ENCODE measurements at places on chromosomes 12 and 14.

- no peak for DNase-seq
Observed at GRCh38 chr12:92926549-92926948, 2.5 kb downstream of the EEA1 start.

GRCh38 chr12:100234166-100234565, 32.7 kb downstream of the DEPDC4 start:
- DNase-seq = no peak

GRCh38 chr14:101063121-101063520, 159.6 kb upstream of the RTL1 start:
- peak; percentile 36 for DNase-seq

- DNase-seq = no peak
Observed at GRCh38 chr14:66610154-66610563, 102.2 kb downstream of the GPHN start.

- no peak for DNase-seq
Observed at GRCh38 chr14:94448071-94448808, 4.4 kb downstream of the SERPINA11 start.

DNA sequence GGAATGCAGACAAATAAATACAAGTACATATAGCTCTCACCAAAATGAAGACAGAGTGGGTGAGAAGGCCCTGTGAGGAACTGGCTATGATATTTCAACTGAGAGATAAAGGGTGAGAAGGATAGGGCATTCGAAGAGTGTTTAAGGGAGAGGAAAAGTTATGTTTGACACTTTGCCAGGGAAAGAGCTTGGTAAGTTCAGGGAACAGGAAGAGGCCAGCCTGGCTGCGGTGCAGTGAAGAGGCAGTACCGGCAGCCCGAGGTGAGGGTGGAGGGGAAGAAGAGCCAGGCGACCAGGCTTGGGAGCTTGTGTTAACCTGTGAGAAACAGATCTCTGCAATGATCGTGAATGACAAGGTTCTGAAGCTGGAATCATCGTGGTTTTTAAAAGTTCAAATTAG, 84.7 kb upstream of the RFX4 start:
- DNase-seq = no peak

GRCh38 chr12:25256005-25256404, 5.3 kb upstream of the KRAS start:
- DNase-seq = no peak

GRCh38 chr12:68259318-68259940, 6.0 kb upstream of the IL22 start:
- no peak for DNase-seq

DNA sequence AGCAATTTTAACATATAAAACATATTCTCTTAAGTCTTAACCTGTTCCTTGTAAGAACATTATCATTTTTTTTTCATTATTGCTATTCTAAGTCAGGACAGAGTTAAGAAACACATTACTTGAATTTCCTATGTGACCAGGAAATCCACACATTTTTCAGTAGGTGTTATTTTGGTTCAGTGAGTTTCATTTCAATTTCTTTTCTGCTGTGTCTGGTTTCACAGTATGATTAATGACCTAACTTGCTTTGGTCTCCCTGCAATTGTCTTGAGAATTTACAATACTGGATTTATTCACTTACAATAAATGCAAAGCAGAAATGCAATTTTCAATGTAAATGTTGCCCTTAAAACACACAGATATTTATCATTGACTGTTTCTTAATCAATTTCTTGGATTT, 396.9 kb upstream of the TMTC1 start:
- DNase-seq = no peak

- no peak for DNase-seq
Observed at GRCh38 chr12:1642513-1642912, 13.5 kb downstream of the WNT5B start.

GRCh38 chr14:45649051-45649450, 396.0 kb upstream of the MIS18BP1 start:
- DNase-seq = no peak

- DNase-seq = no peak
Observed at GRCh38 chr14:65462411-65462810, 49.9 kb downstream of the FUT8 start.

DNA sequence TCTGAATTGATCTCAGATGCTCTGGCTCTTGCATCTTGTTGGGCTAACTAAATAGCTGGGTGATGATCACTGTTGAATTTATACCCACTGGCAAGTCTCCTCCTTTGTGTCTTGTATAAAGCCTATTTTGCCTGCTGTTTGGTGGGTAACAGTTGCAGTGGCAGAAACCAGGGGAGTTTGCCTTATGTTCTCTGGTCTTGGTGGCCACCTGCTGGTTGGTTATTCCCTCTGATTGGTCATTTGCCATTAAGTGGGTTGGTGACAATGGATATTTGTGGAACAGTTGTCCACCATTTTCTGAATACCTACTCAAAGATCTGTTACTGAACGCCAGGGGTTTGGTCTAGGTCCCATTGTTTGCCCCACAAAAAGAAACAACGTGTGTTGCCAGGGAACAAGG, 52.1 kb downstream of the AVPR1A start:
- no peak for DNase-seq

- DNase-seq = no peak
Observed at GRCh38 chr12:87363497-87364084, 665.6 kb downstream of the C12orf50 start.

DNA sequence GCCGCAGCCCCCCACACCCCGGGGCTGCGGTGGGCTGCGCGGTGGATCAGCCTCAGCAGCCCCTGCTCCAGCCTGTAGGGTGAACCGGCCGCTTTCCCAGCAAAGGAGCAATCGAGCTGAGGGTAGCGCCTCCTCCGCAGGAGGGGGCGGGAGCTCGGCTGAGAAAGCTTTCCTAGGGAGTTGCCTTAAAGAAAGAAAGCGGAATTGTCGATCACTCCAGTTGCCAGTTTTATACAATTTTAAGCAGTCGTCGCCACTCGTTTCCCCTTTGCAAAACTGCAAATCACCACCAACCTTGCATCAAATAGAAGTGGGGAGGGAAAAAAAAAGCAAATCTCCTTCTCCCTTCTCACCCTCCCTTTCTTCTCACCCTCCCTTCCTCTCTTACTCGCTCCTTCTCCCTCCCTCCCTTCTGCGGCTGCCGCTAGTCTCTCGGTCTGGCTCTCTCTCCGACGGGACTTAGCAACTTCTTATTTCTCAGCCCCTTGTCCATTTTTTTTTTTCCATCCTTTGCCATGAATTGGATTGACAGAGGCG, at the start of gene PDE3A:
Gene PDE3A (plus strand): TSS at position 424 of the 537 bp plus-strand sequence. CDS start 748 bp downstream, outside the sequence.
- no peak for DNase-seq

DNA sequence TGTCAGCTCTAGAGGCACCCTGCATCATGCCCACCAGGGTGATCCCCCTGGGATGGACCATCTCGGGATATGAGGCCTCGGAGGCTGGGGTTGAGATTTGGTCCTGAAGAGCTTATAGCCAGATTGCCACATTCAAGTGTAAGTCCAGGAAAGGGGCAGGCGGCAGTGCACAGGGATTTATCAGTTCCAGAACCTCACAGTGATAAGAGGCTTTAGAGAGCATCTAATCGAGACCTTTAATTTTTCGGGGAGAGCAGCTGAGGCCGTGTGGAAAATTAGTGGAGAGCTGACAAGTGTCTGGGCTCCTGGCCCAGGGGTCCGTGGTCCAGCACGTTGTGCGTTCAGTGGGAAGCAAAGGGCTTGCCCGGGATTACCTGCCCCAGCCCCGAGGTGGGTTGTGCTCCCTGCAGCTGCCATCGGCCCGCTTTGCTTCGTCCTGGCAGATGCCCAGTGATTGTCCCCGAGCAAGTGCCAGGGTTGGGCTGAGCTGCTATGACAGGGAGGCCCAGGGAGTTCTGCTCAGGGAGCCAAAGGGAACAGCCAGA, 52.1 kb downstream of the C14orf132 start:
- DNase-seq = peak; percentile 58

DNA sequence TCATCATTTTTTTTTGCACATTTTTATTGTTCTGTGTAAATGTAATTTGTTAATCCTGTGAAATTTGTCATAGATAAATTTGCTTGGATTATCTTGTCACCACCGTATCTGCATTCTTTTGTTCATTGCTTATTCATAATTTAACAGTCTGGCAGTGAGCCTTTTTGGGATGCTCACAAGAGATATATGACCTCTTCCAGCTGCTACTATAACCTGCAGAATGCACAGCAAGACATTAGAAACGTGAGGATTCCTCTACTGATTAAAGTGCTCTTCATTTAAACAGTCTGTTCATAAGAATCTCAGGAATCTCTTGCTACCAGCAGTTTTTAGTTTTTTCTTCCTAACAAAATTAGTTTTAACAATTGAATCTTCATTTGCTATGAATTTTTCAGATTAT, 9.1 kb downstream of the NPAS3 start:
- DNase-seq = no peak

- no peak for DNase-seq
Observed at GRCh38 chr12:46439793-46440511, 67.4 kb upstream of the SLC38A2 start.

DNA sequence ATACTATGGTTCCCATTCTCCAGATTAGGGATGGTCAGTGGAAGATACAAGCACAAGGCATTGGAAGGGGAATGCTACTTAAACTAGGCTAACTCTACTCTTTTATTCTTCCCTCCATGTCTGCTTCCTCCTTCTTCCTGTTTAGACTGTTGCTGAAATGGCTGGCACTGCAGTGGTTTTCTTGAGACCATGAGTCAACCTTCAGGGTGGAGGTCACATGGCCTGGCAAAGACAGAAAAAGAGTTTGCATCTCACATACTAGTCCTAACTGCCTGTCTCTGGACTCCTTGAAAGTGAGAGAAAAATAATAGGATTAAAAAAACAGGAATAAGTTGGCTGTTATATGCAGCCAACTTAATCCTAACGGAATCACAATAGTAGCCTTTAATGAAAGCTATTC, 37.0 kb downstream of the ALDH1L2 start:
- no peak for DNase-seq

- DNase-seq = no peak
Observed at GRCh38 chr12:95976416-95976832, 19.7 kb downstream of the HAL start.

DNA sequence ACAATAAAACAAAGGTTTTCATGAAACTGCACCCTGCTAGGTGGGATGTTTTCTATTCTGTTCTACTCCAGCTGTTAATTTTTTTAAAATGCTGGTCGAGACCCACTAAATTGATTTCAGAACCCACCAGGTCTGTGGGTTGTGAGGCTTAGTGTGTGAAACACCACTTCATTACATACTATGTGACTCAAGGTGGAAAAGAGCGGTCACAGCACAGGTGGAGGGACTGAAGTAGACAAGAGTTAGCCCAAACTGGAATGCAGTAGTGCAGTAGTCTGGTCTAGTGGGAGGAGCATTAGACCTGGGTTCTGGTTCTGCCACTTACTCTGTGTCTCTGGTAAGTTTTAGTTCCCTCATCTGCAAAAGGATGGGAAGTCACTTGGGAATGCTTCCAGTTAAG, 12.2 kb downstream of the DDX55 start:
- DNase-seq = no peak

DNA sequence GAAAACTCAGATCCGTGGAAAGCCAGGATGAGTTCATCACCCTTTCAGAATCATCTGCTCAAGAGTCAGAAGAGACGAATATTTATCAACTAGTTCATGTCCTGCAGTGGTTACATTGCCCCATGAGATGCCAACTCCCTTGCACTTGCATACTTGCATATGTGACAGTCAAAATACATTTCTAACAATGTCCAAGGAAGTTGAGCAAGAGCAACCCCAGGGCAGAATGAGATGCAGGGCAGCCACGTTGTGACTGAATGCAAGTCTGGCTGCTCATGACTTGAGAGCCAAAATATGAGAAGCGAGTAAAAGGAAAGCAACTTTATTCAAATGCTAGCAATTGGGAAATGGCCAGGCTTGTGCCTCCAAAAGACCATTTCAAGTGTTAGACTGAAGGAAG, 23.6 kb upstream of the UTP20 start:
- no peak for DNase-seq

GRCh38 chr14:53609009-53609408, 347.6 kb downstream of the BMP4 start:
- DNase-seq = no peak

DNA sequence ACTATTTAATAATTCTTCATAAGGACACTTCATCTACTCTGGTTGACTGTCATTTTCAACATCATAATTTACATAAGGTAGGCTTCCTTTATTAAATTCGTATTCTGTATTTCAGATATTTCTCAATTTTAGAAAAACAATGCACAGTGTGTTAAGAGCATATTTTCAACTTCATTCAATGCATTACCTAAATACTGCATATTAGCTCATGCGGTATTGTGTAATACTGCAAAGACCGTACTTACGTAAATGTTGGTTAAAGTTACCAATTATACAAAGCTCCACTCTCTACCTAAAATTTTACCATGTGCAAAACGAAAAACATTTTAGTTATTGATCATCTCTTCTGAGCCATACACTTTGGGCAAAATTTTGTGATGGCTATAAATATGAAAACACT, 62.8 kb downstream of the EXOC5 start:
- DNase-seq = no peak

- DNase-seq = no peak
Observed at GRCh38 chr14:99163446-99163845, 108.6 kb downstream of the BCL11B start.

GRCh38 chr12:89945123-89945522, 236.5 kb upstream of the ATP2B1 start:
- DNase-seq = no peak

DNA sequence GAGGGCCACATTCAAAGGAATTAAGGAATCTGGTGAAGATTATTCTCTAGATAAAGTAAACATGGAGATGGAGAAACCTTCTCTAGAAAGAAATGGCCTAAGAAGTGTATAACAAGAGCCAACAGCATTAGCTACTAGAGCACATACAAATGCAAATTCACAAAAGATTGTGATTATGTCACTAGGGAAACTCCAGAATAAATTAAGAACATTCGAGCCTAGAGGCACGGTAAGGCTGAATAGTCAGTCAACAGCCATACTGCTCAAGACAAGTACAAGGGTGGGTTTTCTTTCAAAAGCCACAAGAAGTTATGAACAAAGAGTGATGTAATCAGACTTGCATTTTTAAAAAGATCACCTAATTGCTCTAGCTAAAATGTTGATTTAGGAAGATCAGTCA, 25.4 kb downstream of the PPP4R3A start:
- DNase-seq = no peak

- peak; percentile 76 for DNase-seq
Observed at GRCh38 chr12:46160101-46160980, 108.5 kb downstream of the SLC38A1 start.

GRCh38 chr12:121964813-121965643, 46.6 kb downstream of the CFAP251 start:
- no peak for DNase-seq

DNA sequence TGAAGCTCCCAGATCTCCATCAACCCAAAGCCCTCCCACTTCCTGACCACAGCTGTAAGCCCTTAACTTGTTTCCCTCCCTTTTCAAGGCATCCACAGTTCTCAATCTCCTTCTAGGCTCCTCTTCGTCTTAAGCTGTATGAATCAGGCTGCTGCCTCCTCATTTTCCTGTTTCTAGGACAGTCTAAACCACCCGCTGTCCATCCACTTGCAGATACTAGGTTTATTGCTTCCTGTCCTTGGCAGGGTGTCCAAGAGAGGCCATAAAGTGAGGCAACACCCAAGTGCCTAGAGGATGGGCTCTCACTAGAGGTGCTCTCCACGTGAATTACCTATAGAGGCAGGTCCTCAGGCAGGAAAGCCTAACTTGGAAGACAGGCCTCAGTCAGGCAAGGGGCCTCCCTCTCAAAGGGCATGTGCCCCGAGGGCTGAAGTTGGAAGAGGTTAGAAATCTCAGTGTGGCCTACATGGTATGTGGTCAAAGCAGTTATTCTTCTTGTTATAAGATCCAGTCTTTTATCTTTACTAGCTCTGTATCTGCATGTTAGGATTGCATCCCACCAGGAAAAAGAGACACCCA, 8.8 kb upstream of the TMEM106C start:
- peak; percentile 10 for DNase-seq
